Midbrain (tissue), 1 donor: ENCODE measurements at places on chromosomes 2 and 18.
A peak's percentile ranks its signal among the peaks of the same experiment; 100 is the strongest.

DNA sequence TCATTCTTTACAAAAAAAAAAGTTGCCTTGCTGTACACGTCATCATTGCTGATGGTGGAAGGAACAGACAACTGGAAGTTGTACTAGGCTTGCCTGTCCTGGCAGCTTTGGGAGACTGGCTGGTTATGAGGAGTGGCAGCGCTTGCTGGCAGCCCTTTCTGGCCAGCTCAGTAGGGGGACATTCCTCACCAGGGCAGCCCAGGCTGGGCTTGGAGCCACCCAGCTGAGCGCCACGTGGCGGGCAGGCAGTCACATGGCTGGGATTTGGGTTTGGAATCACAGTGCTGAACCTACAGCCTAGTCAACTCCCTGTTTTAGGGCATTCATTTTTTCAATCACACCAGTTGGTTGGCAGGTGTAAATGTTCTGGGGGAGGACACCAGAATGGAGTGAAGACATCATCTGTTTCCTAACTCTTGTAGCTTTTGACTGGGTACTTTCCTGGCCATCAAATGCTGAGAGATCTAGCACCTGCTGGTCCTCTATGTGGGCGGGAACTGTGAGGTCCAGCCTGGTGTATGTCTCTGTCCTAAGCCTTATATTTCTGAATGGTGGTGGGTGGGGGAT is 139.3 kb downstream of the SETBP1 start:
- peak; percentile 54 for DNase-seq

DNA sequence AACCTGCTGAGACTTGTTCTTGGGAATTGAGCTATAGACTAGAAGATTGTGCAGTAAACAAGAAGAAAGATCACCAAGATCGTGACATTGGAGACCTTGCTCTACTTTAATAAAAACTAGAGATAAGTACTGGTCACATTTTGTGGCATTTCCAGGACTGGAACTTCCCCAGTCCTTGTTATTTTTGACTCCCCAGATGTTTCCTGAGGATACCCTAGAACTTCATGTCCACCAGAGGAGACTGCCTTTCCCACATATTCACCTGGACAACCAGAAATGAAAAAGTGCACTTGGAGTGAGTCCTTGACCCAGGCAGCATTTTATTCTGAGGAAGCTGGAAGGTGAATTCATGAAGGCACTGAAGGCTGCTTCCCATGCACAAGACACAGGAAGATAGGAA is 5.7 kb downstream of the CD207 start:
- no peak for DNase-seq

- DNase-seq: no peak
Observed at GRCh38 chr18:41899535-41899934, 55.5 kb upstream of the PIK3C3 start.

GRCh38 chr2:233993461-233993860 is 57.0 kb upstream of the SPP2 start:
- no peak for DNase-seq

DNA sequence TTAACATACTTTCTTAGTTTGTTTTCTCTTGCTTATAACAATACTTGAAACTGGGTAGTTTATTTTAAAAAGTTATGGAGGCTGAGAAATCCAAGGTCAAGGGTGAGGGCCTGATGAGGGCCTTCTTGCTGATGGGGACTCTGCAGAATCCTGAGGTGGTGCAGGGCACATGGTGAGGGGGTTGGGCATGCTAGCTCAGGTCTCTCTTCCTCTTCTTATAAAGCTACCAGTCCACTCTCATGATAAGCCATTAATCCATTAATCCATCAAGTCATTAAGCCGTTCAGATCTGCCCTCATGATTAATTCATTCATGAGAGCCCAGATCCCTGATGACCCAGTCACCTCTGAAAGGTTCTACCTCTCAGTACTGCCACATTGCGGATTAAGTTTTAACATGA is 21.4 kb downstream of the ALMS1 start:
- no peak for DNase-seq

DNA sequence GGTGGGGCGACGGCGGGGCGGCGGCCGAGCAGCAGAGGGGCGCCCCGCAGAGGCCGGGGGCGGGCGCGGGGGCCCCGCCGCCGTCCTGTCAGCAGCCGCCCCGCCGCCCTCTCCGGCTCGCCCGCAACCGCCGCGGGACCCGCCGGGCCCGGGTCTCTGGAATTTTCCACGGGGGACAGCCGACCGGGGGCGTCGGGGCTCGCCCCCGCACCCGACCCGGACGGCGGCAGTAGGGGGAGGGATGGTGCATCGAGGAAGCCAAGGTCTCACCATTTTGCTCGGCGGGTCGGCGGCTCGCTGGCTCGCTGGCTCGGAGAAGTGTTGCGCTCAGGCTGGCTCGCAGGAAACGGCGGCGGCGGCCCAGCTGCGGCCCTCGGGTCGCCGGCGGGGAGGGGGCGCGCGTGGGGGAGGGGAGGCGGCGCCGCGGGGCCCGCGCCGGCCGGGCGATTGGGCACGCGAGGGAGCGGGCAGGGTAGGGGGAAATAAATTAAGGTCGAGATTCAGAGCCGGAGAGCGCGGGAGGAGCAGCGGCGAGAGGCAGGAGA is 405 bp downstream of the PPP3R1 start:
- no peak for DNase-seq

GRCh38 chr18:12907258-12907925 is 23.4 kb upstream of the PTPN2 start:
- DNase-seq: no peak

- DNase-seq: no peak
Observed at GRCh38 chr2:63679252-63679855, 90.6 kb downstream of the MDH1 start.

- no peak for DNase-seq
Observed at GRCh38 chr2:16911746-16912145, 246.1 kb upstream of the CYRIA start.

DNA sequence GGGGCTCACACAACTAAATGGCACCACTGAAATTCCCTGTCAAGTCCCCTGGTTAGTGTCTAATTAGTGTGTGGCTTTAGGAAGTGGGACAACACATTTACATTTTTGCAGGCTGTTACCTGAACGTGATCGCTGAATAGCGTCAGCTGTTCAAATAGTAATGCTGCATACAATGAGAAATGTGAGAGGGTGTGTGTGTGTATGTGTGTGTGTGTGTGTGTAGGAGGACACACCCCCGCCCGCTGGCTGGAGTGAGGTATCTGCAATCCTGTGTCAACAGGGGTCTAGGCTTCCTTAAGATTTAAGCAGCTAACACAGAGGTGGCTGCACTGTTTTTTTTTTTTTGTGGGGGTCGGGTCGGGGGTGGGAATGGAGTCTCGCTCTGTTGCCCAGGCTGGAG is 4.8 kb upstream of the LYPD6B start:
- DNase-seq: no peak
